NCI-H146 (cell line): ENCODE measurements at places on chromosomes 7 and 10.

- DNase-seq, result peak; percentile 48
Measured at GRCh38 chr10:92627845-92628480, 35.0 kb downstream of the KIF11 start.

DNA sequence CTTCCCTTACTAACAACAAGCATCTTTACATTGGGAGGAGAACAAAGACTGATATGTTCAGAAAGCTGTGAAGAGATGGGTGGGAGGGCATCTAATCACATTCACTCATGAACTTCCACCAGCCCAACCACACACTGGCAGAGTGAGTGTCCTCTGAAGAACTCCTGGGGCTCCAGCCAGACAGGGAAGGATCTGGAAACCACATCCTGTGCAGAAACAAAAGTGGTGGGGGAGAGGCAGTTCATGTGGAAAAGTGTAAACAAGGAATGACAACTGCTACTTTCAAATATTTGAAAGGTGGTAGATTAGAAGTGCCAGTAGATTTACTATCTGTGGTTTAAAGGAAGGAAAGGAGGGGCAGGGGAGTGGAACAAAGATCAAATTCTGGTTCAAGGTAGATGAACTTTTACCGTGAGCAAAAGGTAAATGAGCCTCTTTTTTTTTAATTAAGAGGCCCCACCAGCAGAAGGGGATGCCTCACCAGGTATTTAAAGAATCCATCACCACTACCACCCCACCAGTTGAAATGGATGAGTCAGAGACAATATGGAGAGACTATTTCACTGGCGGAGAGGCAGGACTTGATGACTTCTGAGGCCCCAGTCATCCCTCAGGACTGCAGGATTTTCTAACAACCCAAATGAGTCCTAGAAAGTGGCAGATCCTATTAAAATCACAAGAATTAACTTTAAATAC lies 34.5 kb downstream of the GOT1 start:
- DNase-seq, result no peak

DNA sequence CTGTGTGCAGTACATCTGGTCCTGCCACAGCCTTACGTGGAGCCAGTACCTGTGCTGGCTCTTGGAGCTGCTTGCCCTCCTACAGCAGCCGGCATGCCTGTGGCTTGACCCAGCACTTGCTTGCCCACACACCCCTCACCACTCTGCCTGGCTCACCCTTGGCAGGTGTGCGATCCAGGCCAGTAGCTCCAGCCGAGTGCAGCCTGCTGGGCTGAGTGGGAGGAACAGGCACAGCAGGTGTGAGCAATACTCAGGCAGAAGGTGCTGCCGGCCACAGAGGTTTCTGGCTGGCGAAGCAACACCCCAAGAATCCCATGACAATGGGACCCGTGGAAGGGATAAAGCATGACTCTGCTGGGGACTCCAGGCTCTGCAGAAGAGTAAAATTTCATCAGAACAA lies 173.5 kb upstream of the ADCY1 start:
- DNase-seq, result peak; percentile 81

GRCh38 chr7:157392256-157393037 lies 55.6 kb downstream of the DNAJB6 start:
- DNase-seq, result no peak
